AG04450 (cell line): ENCODE measurements at places on chromosomes 12 and 14.

DNA sequence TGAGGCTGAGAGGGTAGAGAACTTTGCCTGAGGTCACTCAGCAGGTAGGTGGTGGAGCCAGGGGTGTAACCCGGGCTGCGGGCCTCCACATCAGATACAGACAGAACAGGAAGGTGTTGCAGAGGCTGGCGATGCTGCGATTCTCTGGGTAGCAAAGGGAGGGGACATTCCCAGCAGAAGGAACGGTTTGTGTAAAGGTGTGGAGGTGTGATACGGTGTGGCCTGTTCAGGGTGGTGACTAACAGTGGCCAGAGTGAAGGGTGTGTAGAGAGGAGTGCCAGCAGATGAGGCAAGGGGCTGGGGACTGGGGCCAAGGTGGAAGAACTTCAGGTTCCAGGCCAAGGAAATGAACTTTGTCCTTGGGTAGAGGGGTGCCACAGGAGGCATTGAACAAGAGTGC lies 18.2 kb upstream of the FAIM2 start:
- DNase-seq = no peak

DNA sequence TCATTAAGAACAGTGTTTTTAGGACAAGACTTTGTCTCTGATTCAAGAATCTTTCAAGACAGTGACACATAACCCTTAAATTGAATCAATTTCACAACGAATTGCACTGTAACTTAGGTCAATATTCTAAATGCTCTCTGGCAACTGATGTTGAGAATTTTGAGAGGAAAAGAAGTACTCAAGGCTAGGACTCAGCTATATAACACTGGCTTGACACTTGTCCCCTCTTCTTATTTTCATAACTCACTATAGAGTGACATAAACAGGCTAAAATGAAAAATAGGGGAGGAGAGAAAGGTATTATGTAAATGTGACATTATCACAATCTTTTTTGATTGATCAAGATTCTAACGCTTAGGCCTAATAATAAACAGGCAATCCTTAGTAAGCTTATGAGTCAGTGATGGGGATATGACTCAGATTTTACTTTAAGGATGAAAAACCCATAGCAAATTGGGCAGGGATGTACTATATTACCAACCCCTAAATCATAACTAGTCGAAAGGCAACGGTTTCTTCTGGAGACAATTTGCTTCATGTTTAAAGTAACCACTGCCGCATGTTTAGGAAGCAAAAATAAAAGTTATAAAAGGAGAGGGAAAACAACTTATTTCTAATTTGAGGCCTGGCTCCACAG lies 10.9 kb downstream of the BTG1 start:
- no peak for DNase-seq

GRCh38 chr14:99431986-99432385 lies 48.7 kb downstream of the SETD3 start:
- no peak for DNase-seq

DNA sequence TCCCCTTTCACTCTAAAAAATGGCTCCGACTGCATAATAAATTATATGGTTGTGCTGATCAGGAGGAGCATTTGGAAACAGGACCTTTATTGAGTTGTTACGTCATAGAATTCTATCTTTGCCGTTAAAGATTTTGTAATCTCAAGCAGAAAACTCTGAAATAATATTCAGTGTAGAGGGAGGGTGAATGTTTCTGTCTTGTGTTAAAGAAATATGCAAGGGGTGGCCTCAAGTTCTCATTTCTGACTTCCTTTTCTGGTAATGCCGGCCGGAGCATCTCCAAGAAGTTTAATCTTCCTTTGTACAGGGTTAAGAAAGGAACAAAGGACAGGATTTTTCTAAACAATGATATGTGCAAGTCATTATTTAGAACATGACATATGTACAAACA lies 165.1 kb downstream of the SLC38A4 start:
- DNase-seq = no peak

DNA sequence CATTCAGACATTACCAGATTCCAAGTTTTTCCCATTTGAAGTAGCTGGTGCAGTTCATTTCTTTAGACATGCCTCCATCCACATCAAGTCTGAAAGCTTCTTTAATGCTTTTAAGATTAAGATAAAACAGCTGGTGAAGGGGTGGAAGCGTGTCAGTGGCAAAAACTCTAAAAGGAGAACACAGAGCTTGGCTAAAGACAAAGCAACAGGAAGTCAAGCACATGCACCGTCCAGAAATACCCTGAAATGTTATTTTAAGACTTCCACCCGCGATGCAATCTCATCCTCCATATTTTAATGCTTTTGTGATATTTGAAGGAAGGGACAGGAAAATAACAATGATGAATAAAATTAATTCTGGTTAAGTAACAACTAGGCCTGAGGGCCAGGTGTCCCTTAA lies 31.8 kb downstream of the PPM1H start:
- DNase-seq = no peak

DNA sequence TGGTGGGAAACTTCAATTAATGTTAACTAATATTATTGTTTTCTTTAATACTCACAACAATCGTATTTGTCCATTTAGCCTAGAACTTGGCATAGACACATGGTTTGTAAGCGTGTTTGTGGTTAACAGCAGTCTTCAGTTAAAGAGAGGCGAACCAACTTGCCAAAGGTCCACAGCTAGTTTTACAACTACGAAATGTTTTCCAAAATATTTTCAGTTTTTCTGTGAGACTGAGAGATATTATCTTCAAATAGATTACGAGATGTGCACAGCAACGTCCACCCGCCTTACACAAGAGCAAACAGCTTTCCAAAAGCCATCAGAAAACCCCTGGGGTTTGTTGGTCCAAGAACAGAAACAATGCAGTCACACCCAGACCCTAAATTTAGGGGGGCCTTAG lies 58.6 kb upstream of the RASSF3 start:
- DNase-seq = no peak

DNA sequence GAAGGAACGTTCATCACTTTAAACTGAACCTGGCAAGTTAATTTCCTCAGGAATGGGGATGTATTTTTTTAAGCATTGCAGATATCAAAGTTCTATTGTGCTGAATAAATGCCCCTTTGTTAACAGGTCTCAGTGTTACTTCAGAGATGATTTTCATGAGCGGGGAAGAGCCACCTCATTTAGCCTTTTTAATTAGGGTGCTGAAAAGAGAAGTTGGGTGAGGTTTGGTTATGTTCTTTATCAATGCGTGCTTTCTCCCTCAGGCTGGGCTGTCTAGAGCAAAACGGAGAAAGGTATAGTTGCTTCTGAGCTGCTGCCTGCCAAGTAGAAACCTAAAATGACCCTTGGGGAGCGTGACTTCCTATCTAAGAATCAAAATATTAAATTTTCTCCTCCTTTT lies 8.0 kb upstream of the HIP1R start:
- DNase-seq = no peak

DNA sequence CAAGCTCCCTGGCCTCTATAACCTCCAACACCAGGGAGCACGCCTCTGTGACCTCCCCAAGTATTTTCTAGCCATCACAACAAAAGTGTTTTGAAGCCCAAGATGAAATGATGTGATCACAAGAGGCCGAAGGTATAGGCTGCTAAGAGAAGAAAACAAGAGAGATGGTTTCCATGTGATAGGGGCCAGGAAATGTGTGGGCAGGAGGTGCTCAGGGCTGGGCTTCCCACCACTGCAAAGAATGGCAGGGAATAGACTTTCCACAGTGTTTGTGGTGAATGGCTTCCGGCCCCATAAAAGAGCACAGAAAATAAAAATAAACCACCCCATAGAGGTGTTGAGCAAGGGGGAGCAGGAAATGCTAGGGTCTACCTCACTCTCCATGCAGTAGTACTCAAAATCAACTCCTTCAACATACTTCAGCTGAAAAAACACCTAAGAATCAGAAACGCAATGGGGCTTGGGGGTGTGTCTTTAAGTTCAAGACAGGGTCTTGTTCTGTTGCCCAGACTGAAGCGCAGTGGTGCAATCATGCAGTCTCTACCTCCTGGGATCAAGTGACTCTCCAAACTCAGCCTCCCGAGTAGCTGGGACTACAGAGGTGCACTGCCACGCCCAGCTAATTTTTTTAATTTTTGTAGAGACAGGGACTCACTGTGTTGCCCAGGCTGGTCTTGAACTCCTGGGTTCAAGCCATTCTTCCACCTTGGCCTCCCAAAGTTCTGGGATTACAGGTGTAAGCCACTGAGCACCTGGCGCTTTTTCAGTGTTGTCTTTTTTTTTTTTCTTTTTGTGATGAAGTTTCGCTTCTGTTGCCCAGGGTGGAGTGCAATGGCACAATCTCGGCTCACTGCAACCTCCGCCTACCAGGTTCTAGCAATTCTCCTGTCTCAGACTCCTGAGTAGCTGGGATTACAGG lies 27.1 kb downstream of the DAD1 start:
- no peak for DNase-seq

GRCh38 chr12:24738441-24738840 lies 210.5 kb downstream of the BCAT1 start:
- DNase-seq = no peak

GRCh38 chr12:39886106-39886505 lies 219.8 kb downstream of the SLC2A13 start:
- DNase-seq = no peak

- no peak for DNase-seq
Measured at GRCh38 chr12:107368586-107368985, 275.2 kb upstream of the CRY1 start.

- DNase-seq = no peak
Measured at GRCh38 chr12:53279283-53279869, 11.3 kb downstream of the ESPL1 start.

DNA sequence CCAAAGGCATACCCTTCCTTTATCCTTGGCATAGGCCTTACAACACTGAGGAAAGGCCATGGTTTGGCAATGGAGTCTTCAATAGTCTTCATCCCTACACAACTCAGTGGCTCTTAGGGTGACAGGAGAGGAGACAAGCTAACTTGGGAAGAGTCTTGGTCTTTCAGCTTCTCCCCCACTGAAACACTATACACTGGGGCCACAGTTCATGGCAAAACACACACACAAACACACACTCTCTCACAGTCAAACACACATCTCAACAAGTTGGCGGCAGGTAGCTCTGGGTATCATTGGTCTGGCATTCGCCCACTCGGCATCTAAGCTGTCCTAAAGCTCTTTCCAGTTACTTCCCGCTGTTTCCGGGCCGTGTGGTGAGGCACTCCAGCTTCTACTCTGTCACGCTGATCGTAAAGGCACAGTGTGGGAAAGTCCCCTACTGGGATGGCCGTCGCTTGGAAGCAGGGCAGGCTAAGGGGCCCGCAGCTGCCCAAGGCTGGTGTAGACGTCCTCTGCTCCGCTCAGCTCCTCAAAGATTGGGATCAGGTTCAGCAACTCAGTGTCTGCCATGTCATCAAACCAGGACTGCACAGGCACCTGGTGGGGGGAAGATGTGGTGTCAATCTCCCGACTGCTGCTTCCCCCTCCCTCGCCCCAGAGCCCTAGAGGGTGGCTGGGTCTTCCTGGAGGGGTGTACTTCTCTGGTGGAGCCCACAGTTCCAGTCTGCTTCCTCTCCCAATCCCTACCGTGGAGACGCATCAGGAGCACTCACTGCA lies 4.8 kb upstream of the AVIL start:
- DNase-seq = no peak

- no peak for DNase-seq
Measured at GRCh38 chr12:69701826-69702225, 2.7 kb upstream of the BEST3 start.

- DNase-seq = peak; percentile 66
Measured at GRCh38 chr12:118189741-118190191, 53.8 kb downstream of the PEBP1 start.

GRCh38 chr12:117054279-117054678 lies 44.9 kb downstream of the TESC start:
- DNase-seq = no peak

GRCh38 chr12:98750511-98750910 lies 105.4 kb downstream of the APAF1 start:
- DNase-seq = no peak

DNA sequence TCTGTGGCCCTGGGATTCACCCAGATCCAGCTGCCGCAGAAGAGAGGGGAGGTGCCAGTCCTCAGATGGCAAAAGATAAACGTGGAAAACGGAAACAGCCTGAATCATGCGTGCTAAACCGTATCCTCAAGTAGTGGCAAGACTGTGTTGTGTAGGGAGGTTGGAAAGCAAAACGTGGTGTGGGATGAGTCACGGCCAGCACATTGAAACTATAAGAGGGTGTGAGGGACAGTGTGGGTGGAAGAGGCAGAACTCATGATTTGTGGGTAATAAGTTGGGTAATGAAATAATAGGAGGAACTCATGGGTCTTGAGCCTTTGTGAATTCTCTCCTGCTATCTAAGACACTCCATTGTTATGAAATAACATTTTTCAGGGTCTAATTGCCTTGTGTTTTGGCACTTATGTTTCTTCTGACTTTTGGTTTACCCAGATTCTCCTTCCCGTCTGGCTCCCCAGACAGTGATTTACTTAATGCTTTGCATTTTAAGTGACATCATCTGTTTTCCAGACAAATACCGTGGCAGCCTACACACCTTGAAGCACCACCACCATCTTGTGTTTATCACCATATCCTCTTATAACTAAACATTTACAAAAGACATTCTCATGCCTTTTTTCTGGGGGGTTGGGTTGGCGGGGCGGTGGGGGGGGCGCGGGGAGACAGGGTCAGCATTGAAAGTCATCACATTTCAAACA lies 62.3 kb upstream of the PTCSC3 start:
- DNase-seq = peak; percentile 23

GRCh38 chr12:39905152-39905551 lies 200.7 kb downstream of the SLC2A13 start:
- no peak for DNase-seq

GRCh38 chr14:104940526-104941150 lies 16.0 kb downstream of the PLD4 start:
- no peak for DNase-seq

- DNase-seq = no peak
Measured at GRCh38 chr14:53925201-53925766, 31.3 kb downstream of the BMP4 start.

DNA sequence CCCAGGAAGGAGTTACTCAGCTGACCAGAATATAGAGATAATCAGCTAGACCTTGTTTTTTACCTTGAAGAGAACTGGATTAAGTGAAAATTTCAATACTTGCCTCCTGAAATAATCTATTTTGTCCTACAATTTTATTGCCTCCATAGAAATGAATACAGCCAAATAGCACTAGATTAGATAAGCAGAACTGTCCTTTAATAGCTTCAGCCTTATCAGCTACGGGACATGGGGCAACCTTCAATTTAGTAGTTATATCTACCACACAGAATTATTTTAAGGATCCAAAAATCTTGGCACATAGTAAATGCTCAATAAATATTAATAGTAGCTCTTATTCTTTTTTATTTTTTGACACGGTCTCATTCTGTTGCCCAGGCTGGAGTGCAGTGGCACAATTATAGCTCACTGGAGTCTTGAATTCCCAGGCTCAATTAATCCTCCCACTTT lies 67.2 kb upstream of the PLEKHG3 start:
- DNase-seq = no peak

- no peak for DNase-seq
Measured at GRCh38 chr14:35252451-35252868, 39.7 kb upstream of the PSMA6 start.

DNA sequence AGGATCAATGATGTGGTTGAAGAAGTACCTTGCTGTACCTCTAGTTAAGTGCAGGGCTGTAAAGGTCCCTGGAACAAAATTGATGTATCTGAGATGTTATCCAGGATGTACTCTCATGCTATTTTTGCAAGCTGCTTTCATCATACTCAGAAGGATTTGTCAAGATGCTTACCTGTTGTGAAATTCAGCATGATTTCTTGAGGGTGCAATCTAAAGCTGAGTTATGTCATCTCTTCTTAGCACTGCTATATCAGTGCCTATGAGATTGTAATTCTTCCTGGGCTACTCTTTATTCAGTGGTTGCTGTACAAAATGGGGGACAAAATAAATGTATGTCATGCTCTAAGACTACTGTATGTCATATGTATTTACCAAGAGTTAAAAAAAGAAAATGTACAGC lies 340.7 kb upstream of the LMO3 start:
- DNase-seq = no peak

GRCh38 chr14:101476916-101477553 lies 84.3 kb upstream of the DIO3 start:
- no peak for DNase-seq
